ENCODE measurements at places on chromosomes 6 and 20.

DNA sequence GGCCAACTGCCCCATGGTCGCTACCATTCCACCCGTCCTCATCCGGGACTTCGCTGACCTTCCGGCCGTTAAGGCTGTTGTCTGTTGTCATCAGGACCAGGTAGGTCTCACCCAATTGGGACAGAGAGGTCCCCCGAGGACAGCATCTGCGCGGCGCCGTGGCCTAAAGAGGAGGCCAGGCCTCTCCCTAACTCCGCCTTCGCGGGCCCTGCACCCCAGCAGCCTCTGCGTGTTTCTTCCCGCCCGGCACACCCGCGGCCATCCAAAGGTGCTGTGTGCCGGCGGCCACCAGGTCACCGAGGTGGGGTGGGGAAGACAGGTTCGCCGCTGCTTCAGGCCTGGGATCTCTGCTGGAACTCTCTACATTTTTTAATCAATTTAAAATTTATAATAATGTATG is 9.0 kb downstream of the OR2W1 start:
- no peak overlapping the region for H3K4me3 ChIP-seq
- no peak for DNase-seq
- no peaks in the 10 kb centered on the region for H3K36me3 ChIP-seq
- H3K4me1 ChIP-seq: no peaks in the 10 kb centered on the region

DNA sequence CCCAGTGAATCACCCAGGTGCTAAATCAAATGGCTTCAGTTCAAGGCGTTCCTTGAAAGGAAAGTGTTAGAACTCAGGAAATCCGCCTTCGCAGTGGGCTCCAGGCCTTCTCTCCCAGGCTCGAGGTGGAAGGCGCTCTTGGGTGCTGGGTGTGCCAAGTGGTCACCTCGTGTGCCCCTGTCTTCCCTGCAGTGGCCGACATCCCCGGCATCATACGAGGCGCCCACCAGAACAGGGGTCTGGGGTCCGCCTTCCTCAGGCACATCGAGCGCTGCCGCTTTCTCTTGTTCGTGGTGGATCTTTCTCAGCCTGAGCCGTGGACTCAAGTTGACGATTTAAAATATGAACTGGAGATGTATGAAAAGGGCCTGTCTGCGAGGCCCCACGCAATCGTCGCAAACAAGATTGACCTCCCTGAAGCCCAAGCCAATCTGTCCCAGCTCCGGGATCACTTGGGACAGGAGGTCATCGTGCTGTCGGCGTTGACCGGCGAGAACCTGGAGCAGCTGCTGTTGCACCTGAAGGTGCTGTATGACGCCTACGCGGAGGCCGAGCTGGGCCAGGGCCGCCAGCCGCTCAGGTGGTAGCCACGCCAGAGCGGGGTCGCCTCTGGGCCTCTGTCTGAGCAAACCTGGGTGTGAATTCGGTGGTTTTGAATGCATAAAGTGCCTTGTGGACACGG is 17.8 kb downstream of the MTG2 start:
- H3K4me1 ChIP-seq: no peaks in the 10 kb centered on the region
- no peak overlapping the region for H3K4me3 ChIP-seq
- no peak for DNase-seq
- H3K36me3 ChIP-seq: peaks cover 29% of the 10 kb centered on the region

DNA sequence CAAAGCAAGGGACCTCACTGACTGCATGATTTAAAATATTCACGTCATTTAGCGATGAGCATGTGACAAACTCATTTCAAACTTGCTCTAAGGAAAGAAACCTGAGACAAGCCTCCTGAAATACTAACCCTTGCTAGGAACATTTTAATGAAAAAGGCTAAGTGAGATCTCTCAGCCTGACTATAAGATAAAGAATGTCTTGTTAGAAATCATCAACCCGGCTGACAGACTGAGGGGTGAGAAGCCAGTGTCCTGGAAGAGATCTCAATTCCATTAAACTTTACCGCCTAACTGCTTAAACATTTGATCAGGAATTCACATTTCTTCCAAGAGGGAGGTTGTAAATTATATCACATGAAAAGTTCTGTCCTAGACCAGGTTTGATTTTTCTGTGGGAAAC is 274.8 kb upstream of the EXOC2 start:
- H3K4me3 ChIP-seq: no peak overlapping the region
- no peaks in the 10 kb centered on the region for H3K36me3 ChIP-seq
- no peak overlapping the region for H3K27ac ChIP-seq
- DNase-seq: no peak
- peaks cover 22% of the 10 kb centered on the region for H3K27me3 ChIP-seq

DNA sequence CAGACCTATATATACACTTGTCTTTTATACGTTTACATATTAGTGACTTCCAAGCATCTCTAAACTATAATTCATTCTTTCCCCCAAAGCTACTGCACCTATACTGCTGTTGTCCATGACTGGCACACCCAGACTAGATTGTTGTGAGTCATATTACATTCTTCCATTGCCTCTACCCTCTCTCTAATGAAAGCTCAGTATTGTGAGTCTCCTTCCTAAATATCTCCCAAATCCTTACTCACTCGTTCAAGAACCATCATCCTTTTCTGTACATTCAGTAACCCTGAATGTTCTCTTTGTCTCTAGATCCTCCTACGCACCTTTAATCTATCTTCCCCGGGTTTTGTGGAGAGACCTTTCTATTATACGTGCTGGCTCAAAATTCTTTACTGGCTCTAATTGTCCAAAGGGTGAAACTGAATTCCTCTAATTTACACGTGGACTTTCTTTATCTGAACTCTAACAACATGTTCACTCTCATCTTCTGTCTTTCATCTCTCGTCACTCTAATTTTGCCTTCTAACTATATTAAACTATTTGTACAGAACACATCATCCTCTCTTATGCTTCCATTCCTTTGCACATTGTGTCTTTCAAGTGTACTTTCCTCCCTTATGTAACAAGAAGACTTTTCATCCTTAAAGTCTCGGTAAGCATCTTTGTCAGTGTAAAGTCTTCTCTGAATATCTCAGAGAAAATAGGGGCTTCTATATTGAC is 109.3 kb downstream of the IBTK start:
- H3K4me1 ChIP-seq: no peaks in the 10 kb centered on the region
- DNase-seq: no peak
- no peak overlapping the region for H3K27ac ChIP-seq
- no peaks in the 10 kb centered on the region for H3K36me3 ChIP-seq
- H3K27me3 ChIP-seq: no peaks in the 10 kb centered on the region
- no peak overlapping the region for H3K4me3 ChIP-seq

- no peak overlapping the region for H3K4me3 ChIP-seq
- no peak overlapping the region for H3K27ac ChIP-seq
- H3K27me3 ChIP-seq: peaks cover 3% of the 10 kb centered on the region
- no peak for DNase-seq
- no peaks in the 10 kb centered on the region for H3K4me1 ChIP-seq
- no peaks in the 10 kb centered on the region for H3K36me3 ChIP-seq
Measured at GRCh38 chr6:159456349-159456748, 236.7 kb downstream of the SOD2 start.
